ENCODE measurements at places on chromosomes 13 and 19.

- no peak for DNase-seq
Measured at GRCh38 chr19:13083627-13084026, 19.0 kb downstream of the LYL1 start.

DNA sequence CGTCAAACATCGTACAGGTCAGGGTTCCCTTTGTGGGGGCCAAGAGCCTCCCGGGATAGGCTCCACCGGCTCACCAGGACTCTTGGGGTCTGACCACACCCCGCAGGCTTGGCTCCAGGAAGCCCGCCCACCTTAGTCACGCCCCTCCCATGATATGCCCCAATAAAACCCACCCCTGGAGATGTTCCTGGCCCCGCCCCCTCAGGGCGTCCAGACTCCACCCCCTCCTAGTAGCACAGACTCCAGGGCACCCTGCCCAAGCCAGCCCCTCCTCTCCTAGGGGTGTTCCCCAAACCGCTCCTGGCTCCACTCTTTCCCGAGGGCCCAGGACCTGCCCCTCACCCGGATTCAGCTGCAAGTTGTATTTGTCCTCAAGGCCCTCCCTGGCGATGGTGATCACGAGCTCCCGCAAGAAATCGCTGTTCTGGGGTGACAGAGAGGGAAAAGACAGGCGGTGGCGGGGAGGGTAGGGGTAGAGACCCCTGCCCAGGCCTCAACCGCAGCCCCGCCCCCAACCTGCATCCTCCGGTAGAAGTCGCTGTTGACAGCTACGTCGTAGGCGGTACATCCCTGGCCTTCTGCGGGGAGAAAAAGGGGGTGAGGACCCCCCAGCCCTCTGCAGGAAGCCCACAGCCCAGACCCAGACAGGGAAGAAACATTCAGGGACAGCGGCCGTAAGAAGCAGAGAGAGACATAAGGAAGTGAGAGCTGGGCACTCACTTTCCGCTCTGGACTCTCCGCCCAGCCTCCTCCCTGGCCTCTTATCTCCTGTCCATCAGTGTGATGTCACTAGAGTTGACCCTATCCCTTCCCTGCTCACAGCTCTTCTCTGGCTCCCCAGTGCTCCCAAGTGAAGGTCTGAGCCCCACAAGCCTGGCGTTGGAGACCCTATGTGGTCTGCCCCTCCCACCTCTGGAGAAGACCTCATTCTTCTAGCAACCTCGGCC is 3.9 kb downstream of the PIH1D1 start:
- no peak for DNase-seq

GRCh38 chr13:27147530-27148170 is 24.0 kb downstream of the USP12 start:
- no peak for DNase-seq

DNA sequence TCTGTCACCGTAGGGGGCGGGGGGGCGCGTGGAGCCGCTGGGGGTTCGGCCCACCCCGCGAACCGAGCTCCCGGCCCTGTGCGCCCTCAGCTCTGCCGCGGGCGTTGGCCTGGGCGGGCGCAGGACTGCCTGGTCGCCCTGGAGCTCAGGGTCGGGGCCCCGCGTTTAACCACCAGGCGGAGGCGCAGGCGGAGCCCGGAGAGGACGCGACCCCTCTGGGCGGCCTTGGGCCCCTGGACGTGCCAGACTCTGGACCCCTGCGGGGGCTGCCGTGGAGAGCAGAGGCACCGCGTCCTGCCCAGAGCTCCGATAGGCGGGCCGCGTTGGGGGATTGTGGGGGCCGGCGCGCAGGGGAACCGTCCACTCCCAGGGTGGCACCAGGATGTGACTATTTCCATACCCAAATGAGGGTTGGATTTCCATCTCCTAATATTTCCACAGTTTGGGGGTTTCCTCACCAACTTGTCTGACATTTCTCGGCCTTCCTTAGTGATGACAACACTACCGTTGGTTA is 13.0 kb upstream of the USP29 start:
- DNase-seq, result no peak

DNA sequence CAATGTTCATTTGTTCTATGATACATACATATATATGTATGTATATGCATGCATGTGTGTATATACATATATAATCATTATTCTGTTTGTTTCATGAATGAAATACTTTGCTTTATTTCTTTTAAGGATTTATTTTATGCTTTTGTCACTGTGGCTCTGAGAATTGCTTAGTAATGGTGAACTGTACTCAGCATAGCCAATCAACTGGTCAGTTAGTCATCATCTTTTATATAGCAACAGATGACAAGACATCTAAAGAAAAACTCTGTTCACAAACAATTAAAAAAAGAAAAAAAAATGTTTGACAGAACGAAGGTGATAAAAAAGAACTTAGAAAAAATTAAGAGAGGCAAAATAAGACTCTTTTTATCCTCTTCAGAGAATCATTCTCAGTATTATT is 1440.3 kb downstream of the PCDH9 start:
- no peak for DNase-seq

- DNase-seq, result no peak
Measured at GRCh38 chr19:49592486-49593232, 1.7 kb downstream of the PRR12 start.

DNA sequence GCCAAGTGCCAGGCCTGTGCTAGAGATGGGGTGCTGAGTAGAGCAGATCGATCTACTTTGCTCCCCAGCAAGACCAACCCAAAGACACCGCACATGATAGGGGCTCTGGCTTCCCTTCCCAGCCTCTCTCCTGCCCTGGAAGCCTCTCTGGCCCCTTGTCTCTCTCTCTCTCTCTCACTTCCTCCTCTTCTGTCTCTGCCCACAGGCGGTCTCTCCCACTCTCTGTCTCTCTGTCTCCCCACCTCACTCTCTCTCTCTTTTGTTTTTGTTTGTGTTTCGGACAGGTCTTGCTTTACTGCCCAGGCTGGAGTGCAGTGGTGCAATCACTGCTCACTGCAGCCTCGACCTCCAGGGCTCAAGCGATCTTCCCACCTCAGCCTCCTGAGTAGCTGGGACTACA is 1.3 kb downstream of the SELENOV start:
- no peak for DNase-seq
